ENCODE measurements at places on chromosomes 7 and 10.

DNA sequence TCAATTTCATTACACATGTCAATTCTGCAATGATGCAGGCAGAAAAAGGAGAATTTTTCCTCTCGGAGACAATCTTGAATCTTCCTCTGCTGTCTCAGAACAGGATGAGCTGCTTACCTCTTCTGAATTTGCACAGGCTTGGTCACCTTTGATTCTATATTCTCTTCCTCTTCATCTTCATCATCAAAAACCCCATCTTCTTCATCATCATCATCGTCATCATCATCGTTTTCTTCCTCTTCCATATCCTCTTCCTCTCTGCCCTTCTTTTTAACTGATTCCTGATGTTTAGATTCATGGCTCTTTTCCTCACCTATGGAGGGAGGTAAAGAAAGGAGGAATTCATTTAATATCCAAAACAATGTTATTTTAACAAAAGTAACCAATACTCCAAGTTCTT is 8.0 kb downstream of the RBM28 start:
- DNase-seq, result no peak

DNA sequence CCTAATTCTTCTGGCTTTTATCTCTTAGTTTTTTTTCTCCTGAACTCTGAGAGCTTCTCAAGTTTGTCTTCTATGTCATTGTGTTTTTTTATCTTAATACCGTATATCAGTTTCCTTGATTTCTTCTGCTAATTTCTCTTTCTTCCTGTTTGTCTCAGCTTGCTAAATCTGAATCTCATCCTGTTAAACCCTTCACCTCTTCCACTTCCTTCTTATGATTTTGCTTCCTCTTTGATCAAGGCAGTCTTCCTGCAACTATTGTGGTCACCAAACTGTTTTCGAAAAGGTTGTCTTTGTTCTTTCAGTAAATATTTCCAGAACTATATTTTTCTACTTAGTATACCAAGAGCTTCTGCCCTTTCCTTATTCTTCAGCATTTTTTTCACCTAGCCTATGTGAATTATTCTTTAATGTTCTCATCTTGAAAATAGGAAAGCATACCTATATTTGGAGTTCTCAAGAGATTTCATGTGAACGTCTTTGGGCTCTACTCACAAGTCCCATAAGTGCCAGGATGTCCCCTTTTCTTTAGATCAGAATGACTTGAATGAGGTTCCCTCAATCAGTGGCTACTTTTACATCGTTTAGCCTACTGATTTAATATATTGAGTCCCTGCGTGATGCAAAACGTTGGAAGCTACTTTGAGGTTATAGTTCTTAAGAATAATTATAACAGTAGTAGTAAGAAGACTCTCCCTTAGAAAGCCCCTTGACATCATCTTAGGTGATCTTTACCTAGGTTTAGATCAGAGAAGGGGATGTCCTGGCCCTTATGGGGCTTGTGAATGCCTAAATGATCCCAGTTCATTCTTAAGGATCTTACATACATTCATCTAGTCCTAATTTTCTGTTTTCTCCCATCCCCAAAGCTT is 415.4 kb upstream of the AUTS2 start:
- no peak for DNase-seq

DNA sequence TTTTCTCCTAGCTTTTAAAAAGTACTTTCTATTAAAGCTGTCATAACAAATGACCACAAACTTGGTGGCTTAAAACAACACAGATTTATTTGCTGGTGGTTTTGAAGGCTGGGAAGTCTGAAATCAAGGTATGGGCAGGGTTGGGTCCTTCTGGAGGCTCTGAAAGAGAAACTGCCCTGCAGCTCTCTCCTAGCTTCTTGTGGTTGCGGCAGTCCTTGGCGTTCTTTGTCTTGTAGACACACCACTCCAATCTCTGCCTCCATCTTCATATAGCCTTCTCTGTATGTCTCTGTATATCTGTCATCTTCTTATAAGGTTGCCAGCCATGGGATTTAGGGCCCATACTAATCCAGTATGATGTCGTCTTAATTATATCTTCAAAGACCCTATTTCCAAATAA is 79.4 kb upstream of the PRR15 start:
- no peak for DNase-seq

- no peak for DNase-seq
Measured at GRCh38 chr7:27600247-27600646, 62.4 kb downstream of the HIBADH start.

GRCh38 chr7:101667399-101667798 is 38.3 kb upstream of the MYL10 start:
- no peak for DNase-seq

DNA sequence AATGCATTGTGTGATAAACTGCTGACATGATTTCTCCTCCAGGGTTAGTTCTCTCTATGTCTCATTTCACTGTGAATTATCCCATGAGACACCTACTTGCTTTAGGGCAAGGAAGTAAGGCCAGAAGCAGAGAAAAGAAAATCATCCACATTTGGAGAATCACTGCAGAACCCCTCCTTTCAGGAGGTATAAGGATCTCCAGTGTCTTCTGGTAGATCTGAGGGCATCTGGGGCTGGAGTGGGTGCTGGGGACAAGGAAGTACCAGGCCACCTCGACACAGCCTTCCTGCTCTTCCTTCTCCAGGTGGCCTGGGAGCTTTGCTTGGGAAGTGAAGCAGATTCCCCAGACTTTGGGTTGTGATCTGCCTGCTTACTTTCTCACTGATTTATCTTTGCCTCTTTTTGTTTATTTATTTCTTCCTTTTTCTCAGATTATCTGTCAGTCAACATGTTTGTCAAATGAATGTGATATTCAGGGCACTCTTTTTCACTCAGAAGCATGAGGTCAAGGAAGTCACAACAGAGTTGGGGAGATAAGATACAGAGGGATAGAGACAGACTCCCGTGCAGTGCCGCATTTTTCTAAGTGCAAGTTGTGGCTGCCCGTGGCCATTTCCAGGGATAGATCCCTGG is 12.4 kb upstream of the CAMK2G start:
- DNase-seq, result no peak

GRCh38 chr7:129359638-129360037 is 74.6 kb upstream of the STRIP2 start:
- DNase-seq, result no peak

DNA sequence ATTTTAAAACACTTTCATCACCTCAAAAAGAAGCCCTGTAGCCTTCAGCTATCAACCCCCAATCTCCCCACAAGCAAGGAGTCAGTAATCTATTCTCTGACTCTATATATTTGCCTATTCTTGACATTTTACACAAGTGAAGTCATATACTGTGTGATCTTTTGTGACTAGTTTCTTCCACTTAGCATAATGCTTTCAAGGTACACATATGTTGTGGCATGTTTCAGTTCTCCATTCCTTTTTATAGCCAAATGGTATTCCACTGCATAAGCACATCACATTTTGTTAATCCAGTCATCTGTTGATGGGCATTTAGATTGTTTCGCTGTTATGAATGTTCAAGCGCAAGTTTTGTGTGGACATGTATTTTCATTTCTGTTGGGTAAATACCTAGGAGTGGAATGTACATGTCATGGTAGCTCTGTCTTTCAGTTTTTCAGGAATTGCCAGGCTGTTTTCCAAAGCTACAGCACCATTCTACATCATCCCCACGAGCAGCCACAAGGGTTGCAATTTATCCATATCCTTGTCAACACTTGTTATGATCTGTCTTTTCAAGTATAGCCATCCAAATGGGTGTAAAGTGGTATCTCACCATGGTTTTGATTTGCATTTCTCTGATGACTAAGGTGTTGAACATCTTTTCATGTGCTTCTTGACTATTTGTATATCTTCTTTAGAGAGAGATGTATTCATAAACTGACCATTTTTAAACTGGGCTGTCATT is 405.6 kb downstream of the KCNMA1 start:
- DNase-seq, result no peak

DNA sequence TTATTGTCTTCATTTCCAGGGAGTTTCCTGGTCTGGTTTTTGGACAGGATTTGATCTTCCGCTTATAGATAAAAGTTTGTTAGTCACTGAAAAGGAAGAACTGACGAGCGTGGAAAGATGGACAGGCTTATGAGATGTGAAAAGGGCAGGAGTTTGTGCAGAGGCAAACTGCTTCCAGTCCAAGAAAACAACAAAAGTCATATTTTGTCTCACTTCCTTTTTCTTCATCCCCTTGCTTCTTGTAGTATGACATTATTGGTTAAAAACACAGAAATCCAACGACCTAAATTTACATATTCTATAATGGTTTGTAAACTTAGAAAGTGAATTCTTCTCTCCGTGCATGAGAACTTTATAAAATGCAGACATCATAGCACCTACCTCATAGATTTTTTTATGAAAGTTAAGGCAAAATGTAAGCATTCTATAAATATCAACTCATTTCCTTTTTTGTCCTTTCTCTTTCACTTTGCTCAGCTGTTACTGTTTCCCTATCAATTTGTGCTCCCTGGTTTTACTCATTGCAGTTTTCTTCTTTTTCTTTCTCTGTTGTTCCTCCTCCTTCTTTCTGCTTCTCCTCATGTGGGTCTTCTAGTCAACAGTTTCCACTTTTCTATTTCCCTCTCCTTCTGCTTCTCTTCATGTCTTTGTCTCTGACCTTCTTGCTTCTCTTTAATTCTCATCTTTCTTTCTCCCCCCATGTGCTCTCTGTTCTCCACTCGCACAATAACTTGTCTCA is 370.2 kb downstream of the ARL4A start:
- peak; percentile 47 for DNase-seq

DNA sequence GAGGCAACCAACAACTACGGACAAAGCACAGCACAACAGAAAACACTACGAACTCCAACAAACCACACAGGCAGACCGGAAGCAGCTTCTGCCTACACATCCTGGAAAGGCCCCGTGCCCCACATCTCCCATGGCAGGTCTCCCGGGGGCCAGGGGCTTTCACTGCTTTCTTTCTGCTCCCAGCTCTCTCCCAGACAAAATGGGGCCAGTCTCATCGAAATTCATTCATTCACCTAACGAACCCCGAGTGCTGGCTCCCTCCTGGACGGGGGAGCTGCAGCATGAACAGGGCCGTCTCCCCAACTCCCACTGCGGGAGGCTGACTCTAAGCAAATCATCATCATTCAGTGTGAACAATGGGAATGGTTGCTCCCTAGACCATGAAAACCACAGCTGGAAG is 47.6 kb upstream of the NANOS1 start:
- no peak for DNase-seq

DNA sequence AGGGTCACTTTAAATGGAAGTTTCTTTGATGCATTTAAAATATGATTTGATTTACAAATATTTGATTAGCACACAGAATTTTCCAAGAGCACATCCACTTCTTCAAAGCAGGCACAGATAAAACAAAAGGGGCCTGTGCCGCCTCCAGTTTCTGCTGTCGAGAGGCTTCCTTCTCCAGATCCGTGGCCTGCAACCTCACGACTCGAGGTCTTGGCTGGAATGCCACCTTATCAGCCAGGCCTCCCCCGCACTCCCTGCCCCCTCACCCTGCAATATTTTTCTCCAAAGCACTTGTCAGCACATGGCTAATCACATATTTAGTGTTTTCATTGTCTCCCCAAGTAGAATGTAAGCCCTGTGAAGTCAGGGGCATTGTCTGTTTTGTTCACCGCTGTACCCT is 12.5 kb downstream of the PYROXD2 start:
- no peak for DNase-seq

GRCh38 chr10:60350400-60350799 is 39.3 kb downstream of the ANK3 start:
- no peak for DNase-seq

DNA sequence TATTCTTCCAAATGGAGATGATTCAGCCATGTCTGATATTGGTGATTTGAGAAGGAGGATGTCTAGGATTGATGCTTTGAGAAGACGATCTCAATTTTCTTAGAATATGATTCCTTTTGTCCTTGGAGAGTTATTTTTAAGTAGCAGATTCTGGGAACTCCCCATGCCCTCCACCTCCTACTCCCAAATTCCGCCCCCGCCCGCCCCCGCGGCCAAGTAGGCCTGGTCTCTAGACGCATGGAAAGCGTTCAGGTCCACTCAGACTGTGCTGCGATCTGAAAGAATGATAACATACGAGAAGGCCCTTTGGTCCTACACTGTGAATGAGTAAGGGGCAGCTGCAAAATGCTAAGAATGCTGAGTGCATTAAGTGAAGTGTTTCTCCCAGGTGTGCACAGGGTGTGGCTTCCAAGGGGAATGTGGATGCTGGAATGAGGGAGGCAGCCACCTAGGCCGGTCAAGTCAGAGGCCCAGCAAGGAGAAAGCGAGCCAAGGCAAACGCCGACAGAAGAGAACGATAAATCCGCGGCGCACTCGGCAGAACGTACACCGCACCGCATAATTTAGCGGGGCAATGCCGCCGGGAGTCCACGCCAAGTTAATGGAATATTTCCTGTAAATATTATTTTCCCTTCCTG is 142.3 kb downstream of the PRPF18 start:
- no peak for DNase-seq

- DNase-seq, result no peak
Measured at GRCh38 chr7:91789558-91789957, 90.9 kb downstream of the MTERF1 start.

DNA sequence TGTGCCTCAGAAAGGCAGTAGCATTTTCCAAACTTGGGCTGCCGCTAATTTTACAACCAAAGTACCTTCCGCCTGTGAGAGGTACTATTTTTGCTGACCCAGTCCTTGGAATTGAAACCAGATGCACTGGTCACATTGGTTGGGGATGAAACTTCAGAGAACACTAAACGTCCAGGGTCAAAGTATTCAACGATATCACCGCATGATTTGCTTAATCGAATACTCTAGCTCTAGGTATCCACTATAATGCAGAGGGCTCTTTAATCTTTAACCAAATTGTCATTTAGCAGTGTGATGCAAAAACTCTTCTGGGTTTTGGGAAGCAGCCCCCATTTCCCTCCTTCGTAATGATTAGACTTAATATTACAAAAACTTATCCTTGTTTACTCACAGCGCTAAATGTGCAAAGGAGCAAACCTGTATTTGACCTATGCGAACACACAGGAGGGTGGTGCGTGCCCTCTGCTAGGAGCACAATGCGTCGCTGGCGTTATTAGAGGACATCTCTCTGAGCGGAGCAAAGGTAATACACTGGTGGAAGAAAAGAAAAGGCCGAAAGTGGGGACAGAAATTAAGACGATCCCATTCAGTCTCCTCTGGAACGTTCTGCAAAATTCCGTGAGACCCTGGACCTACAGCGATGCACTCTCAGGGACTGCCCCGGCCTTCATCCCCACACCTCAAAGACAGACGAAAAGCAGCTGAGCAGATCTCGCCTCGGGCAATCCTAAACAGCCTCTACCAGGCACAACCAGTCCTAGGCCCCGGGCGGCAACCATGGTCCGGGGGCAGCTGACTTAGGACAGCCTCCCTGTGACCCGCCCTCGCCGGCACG is 916 bp upstream of the EEPD1 start:
- DNase-seq, result no peak

Measured in pulmonary artery endothelial cell (primary cell).